T-helper 22 cell (primary cell): ENCODE measurements at places on chromosomes 5 and 9.

DNA sequence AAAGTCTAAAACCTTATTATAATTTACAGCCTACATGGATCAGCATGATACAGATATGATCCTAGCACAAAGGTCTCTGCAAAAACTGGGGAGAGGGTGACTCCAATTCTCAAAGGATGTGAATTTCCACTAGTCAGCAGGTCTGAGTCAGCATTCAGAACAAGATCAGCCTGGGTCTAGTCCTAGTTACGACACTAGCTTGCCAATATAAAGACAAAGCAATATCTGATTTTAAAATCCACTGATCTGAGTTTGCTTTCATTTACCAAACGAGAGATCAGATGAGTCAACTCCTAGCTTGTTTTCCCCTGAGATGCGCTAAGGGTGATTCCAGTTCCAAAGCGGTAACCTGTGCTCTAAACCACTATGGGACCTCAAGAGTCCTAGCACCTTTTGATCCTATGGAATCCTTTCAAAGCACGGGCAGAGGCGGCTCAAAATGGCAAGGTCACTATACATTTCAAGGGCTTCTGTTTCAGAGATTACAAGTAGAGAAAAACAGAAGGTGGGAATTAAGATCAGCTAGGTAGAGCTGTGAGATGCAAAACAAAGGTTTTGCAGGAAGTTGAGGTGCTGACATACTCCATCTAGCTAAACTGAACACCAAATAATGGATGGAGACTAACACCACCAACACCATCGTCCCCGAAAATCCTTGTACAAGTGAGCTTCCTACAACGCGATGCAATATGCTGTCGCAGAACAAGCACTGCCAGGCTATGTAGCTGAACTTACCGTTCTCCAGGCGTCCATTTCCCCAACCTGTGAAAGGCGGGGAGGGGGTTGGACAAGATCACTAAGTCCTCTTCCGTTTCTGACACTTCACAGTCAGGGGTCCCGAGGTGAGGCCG is 906 bp downstream of the SLC25A51 start:
- DNase-seq, result no peak

GRCh38 chr5:156096259-156096658 is 230.7 kb upstream of the SGCD start:
- no peak for DNase-seq

GRCh38 chr5:77546-77945 is 14.4 kb upstream of the PLEKHG4B start:
- DNase-seq, result no peak

DNA sequence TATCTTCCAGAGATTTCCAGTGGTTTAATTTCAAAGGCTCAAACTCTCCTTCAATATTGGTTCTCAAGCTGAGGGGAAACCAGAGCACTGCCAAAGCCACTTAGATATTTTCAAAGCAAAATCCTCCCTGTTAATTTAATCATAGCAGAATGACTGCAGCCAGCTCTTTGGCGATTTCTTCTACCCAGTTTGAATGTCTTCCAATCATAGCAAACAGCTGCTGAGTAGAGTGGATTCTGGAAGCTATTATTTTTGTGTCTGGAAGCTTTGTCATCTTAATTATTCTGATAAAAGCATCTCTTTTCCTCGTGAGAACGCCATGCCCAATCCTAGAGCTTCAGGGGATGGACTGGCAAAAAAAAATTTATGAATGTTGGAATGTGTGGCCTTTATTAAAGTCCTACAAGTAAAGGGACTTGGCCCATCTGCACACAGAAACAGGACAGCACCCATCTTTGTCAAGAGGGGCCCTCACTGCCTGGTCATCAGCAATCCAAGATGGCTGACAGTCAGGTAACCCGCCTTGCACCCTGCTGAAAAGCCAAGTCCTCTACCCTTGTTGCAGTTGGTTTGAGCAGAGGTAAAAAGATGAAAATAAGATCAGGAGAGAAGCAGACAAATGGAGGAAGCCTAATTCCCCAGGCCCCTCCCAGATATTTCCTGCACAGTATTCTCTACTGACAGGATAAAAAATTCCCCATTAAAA is 125.1 kb downstream of the SUSD1 start:
- DNase-seq, result no peak

DNA sequence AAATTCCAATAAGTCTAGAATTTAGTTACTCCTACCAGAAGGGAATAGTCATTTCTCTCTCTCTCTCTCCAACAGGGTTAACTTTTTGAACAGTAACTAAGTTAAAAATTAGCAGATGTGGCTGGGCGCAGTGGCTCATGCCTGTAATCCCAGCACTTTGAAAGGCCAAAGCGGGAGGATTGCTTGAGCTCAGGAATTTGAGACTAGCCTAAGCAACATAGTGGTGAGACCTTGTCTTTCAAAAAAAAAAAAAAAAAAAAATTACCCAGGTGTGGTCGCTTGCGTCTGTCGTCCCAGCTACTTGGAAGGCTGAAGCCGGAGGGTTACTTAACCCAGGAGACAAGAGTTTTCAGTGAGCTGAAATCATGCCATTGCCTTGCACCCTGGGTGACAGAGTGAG is 639.7 kb downstream of the PTPRD start:
- no peak for DNase-seq

DNA sequence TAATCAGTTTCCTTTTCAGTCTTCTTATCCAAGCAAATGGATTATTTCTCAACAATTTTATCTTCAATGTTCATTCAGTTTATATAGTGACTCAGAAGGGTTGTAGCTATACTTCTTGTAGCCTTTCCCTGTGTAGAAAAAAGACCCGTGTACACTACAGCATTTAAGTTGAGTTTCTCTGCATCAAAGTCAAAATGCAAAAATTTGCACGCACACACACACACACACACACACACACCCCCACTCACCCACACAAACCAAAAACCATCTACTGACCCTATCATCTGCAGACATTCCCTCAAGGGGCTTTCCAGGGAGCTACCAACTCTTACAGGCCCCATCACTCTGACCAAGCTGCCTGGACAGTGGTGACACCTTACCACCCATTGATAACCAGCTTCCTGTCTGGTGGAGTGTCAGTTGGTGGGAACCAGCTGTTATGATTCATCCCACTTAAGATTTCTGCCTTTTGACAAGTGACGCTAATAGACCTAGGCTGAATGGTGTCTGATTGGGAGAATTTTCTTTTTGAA is 12.2 kb upstream of the ELL2 start:
- DNase-seq, result no peak

DNA sequence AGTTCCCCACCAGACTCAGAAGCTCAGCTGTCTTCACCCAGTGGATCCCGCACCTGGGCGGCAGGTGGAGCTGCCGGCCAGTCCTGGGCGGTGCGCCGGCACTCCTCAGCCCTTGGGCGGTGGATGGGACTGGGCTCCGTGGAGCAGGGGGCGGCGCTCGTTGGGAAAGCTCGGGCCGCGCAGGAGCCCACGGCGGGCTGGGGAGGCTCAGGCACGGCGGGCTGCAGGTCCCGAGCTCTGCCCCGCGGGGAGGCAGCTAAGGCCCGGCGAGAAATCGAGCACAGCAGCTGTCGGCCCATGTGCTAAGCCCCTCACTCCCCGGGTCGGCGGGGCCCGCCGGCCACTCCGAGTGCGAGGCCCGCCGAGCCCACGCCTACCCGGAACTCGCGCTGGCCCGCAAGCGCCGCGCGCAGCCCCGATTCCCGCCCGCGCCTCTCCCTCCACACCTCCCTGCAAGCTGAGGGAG is 560.0 kb downstream of the BRINP1 start:
- DNase-seq, result no peak

DNA sequence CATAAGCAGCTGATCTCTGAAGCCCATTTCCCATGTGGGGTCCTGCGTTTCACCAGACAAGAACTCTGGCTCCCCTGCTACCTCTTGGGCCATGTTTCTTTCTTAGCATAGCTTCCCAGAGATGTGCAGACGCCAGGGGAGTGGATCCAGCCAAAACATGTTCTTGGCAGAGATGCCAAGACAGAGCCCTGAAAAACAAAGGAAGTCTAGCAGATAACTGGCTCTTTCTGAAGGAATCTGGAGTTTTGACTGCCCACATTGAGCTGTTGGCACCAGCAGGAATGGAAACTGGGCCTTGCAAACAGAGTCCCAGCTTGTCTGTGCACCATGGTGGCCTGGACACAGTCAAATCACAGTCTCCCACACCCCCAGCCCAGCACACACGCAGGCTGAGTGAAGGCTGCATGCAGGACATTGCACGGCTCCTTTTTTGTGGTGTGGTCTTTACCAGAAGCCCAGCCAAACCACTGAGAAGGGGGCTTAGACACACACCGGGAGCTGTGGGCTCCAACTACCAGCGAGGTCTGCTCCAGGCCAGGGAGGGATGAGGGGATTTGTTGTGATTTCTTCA is 114.7 kb downstream of the SNX18 start:
- no peak for DNase-seq

GRCh38 chr9:117290856-117291622 is 123.8 kb downstream of the ASTN2 start:
- DNase-seq, result no peak

DNA sequence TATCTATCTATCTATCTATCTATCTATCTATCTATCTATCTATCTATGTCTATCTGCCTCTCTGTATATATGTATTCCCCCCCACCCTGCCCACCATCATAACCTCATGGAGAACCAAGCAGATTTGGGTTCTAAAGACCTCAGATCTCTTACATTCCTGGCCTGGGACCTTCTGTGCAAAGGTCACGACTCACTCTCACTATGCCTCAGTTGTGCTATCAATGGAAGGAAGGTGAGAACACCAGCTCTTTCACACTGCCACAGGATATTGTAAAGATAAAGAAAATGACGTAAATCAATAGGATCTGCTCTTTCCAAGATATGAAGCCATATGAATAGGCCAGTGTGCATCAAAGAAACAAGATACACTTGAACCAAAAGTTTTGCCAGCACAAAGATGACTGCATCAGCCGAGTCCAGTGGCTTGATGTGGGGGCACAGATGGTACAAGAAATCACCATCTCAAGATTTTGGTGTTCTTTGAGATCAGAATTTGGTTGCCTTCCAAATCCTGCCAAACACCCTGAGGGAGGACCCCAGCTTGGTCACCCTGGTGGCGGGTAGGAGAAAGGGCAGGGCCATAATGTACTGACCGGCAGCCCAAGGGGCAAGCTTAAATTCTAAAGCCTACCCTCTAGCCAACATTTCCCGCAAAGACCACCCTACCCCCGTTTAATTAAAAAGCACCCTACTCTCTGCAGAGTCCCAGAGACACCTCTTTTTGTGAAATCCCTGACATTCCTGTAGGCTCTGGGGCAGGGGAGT is 8.4 kb upstream of the FGF1 start:
- no peak for DNase-seq

DNA sequence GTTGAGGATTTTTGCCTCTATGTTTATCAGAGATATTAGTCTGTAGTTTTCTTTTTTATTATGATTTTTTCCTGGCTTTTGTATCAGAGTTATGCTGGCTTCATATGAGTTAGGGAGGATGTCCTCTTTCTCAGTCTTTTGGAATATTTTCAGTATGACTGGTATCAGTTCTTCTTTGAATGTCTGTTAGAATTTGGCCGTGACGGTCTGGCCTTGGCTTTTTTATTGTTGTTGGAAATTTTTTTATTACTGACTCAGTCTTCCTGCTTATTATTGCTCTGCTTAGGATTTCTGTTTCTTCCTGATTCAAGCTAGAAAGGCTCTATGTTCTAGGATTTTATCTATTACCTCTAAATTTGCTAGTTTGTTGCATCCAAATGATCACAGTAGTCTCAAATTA is 421.9 kb downstream of the CDH10 start:
- DNase-seq, result no peak

DNA sequence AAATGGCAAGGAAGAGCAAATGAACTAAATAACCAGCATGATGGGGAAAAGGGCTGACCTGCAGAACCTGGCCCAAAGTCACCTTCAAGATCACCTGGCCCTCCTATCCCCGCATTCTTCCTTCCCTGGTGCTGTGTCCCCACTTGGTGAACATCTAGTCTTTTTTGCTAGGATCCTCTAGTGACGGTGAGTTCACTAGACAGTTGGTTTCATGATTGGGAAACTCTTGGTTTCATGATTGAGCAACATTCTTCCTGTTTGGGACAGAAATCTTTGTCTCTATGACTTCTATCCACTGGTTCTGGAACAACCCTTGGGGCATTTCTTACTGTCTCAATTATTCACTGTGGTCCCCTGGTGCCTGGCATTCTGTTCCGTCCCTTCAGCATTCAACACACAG is 50.2 kb upstream of the DAB2IP start:
- no peak for DNase-seq

GRCh38 chr5:174524351-174524750 is 200.0 kb upstream of the MSX2 start:
- no peak for DNase-seq

DNA sequence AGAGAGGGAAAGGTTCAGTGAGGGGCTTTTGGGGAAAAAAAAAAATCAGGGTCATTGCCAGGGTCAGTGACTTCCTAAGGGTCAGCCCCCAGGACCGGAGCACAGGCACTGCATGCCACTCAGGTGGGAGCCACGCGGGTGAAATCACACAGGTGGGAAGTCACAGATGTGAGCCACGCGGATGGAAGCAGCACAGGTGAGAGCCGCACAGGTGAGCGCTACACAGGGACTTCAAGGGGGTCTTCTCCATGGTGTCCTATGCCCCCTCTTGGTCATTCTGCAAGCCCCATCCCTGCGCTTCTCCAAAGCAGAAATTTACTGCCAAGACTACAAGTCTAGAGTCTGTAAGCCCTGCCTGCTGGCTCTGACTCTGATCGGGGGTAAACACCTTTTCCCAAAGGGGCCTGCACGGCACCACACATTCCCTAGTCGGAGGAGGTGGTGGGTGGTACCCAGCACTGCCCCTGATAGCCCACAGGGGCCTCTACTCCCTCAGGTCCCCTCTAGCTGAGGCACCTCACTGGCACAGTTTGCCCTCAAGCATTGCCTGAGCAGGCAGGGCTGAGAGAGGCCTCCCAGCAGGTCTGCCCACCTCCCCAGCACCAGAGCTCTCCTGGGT is 18.3 kb upstream of the OBP2B start:
- DNase-seq, result no peak

DNA sequence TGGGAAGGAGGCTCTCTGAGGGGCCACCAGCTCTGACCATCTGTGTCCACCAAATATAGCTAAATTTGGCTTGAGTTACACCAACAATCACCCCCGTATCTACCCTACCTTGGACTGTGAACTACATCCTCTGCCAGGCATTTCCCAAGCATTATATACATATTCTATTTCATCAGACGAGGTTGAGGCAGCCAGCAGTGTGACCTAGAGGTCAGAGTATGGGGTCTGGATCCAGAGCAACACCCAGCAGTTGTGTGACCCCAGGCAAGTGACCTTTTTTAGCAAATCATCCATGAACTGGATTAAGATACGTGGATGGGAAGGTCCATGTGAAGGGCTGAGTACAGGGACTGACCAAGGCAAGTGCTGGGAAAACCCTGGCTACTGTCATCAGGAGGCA is 180.6 kb downstream of the HSPA4 start:
- no peak for DNase-seq

DNA sequence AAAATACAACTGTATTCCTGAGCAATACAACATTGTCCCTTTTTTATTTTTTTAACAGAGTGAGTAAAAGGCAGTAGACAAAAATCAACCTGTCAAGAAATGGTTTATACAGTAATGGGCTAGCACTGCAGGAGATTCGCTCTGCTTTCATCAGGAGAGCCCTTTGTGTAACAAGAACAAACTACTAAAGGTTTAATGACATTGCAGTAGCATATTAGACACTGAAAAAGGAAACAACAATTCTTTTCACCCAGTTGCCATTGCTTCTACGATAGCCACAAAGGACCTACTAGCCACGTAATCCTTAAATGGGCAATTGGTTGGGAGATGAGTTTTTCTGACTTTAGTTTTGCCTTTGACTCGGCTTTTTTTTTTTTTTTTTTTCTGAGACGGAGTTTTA is 319.8 kb upstream of the TRPM3 start:
- DNase-seq, result no peak
